SW 1271 (cell line): ENCODE measurements at places on chromosomes 13 and 19.

- DNase-seq: no peak
Observed at GRCh38 chr13:74218291-74218690, 84.1 kb upstream of the KLF12 start.

- peak; percentile 2 for DNase-seq
Observed at GRCh38 chr13:44243198-44243857, 130.3 kb upstream of the SERP2 start.

DNA sequence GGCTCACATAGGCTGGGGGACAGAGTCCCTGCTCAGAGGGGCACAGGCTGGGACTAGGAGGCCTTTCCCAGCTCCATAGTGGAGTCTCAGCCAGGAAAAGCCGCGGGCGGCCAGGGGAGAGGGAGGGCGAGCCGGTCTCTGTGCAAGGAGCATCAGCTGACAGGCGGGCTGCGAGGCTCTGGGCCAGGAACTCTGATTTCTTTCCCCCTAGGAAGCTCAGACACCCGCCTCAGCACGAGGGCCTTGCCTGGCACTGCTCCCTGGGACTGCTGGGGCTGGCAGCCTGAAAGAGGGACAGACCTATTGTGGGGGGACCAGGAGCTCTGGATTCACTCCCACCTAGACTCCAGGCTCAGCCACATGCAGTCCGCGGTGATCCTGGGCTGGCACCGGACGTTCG lies 2.2 kb upstream of the PLK5 start:
- no peak for DNase-seq

DNA sequence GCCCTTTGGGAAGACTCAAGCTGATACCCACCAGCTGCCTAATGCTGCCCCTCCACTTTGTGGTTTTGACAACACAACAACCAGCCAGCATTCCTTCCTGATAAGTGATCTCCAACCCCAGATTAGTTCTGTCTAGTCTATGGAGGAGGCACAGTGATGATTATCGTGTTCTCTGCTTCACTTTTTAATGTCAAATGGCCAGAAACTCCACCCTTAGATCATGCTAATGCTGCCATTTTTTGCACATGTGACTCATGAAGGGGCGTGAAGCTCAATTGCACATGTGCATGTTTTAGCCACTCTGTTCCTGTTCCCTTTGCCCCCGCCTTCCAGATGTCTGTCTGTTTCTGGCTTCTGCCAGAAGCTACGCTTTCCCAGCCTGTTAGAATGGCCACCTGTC lies 199.8 kb downstream of the COG6 start:
- no peak for DNase-seq

DNA sequence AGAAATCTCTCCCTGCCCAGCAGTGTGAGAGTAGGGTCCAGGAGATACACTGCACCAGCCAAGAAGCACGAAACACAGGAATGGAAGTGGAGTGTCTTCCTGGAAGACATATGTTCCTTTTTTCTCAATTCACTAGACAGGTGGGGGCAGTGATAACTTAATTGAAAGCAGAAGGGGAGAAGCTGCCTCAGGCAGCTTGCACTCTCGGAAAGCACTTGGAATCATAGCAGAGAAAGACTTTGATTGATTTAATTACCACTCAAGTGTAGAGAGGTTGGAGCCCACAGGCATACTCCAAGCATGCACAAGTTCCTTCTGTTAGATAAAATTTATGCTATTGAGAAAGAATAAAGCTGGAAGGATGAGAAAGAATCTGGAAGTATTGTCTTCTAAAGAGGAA lies 249.4 kb downstream of the SLITRK6 start:
- no peak for DNase-seq

DNA sequence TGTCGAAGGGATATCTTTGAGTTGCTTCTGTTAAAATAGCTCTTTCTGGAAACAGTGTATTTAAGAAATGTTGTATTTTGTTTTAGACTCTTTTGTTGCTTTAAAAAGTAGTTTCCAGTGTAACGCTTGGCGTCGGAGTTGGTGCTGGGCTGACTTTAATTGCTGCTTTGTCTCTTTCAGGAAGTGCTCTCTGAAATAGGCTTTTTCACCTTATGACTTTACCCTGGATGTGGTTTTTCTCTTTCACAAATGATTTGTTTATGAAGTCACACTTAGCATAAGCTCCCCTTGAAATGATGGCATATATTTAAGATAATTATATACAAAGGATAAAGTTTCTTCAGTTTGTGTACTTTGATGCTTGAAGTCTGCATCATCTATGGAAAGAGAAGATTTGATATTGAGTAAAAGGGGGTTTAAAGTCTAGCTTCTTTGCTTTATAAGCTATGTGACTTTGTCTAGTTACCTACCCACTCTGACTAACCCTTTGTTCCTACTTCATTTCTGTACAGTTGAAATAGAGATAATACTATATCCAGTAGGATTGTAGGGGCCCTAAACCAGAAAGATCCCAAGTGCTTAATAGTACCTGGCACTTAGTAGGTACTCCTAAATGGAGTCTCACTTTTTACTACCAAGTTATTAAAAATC lies at the start of gene GPR18:
Gene GPR18 (minus strand): TSS at position 170 of the 651 bp plus-strand sequence. CDS start 2,507 bp downstream, outside the sequence.
- no peak for DNase-seq

- DNase-seq: no peak
Observed at GRCh38 chr19:54029930-54030490, 33.7 kb downstream of the VSTM1 start.

- DNase-seq: no peak
Observed at GRCh38 chr19:45049073-45049736, 10.4 kb downstream of the CLASRP start.
